Chondrocyte (in vitro differentiated cells): ENCODE measurements at places on chromosomes 6 and 20. TPM values are rescaled to one million over a fixed set of nuclear protein-coding genes. Genes with fewer than 3 reads are reported as not detected.

- H3K27ac ChIP-seq = no peak overlapping the region
- H3K4me1 ChIP-seq = peaks cover 10% of the 10 kb centered on the region
- H3K36me3 ChIP-seq = peaks cover 17% of the 10 kb centered on the region
Observed at GRCh38 chr6:1756472-1757129, 146.9 kb downstream of the FOXC1 start.

- H3K4me3 ChIP-seq = no peak overlapping the region
- H3K36me3 ChIP-seq = no peaks in the 10 kb centered on the region
- no peak overlapping the region for H3K27ac ChIP-seq
- peaks cover 2% of the 10 kb centered on the region for H3K27me3 ChIP-seq
- no peaks in the 10 kb centered on the region for H3K4me1 ChIP-seq
- no peak for DNase-seq
Observed at GRCh38 chr6:136076496-136076895, 173.6 kb downstream of the MTFR2 start.

DNA sequence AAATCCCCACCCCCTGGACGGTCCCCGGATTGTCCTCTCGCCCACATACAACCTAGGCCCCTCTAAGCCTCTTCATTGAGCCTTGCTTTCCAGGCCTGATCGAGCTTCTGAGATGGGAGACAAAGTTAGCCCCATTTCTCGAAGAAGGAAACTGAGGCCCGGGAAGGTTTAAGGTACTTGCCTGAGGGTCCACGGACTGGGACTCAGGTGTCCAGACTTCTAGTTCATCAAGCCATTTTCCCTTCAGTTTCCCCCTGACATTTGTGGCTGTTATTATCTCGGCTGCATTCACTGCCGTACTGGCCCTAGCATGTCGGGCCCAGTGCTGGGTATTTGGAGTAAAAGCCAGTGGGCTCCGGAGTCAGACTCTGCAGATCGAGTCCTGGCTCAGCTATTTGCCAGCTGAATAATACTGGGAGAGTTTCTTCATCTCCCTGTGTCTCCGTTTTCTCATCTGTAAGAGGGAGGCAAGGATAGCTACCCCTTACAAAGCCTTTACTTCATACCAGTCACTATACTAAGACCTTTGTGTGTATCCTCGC, 633 bp downstream of the RPRD1B start:
- peak overlapping the region; percentile 94 for H3K27ac ChIP-seq
- peak overlapping the region; percentile 87 for H3K4me3 ChIP-seq
- no peaks in the 10 kb centered on the region for H3K27me3 ChIP-seq
- peaks cover 2% of the 10 kb centered on the region for H3K36me3 ChIP-seq
- H3K4me1 ChIP-seq = peaks cover 44% of the 10 kb centered on the region
- DNase-seq = no peak

GRCh38 chr6:148244217-148244935, 98.3 kb upstream of the SASH1 start:
- H3K4me3 ChIP-seq = no peak overlapping the region
- H3K27ac ChIP-seq = peak overlapping the region; percentile 68
- no peaks in the 10 kb centered on the region for H3K36me3 ChIP-seq

DNA sequence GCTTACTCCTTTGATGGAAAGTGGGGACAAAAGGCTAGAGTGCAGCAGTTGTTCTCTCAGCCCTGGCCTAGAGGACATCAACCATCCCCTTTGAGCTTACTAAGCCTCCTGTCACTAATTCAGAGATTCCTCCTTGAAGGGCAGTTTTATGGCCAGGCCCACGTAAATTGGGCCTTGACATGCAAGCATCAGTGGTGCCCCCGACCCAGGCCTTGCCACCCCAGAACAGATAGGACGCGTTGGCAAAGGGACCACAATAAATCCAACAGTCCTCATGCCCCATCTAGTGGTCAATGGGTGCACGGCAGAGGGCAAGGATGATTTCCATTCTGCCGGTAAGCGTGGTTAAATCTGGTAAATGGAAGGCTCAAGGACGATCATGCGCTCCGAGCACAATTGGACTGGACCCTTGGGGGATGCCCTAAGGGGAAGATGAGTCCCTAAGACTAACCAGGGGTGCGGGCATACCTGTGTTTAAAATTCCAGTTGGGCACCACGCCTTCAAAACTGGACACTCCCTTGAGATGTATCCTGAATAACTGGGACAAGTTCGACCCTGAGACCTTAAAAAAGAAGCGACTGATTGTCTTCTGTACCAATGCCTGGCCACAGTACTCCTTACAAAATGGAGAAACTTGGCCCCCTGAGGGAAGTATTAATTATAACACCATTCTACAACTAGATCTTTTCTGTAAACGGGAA, 32.6 kb downstream of the CEP85L start:
- no peak for DNase-seq
- no peaks in the 10 kb centered on the region for H3K27me3 ChIP-seq
- peaks cover 15% of the 10 kb centered on the region for H3K4me1 ChIP-seq
- no peak overlapping the region for H3K4me3 ChIP-seq

- no peak for DNase-seq
- no peaks in the 10 kb centered on the region for H3K4me1 ChIP-seq
- no peak overlapping the region for H3K27ac ChIP-seq
- no peaks in the 10 kb centered on the region for H3K27me3 ChIP-seq
- no peak overlapping the region for H3K4me3 ChIP-seq
Observed at GRCh38 chr6:105681061-105681460, 278.2 kb upstream of the PREP start.

DNA sequence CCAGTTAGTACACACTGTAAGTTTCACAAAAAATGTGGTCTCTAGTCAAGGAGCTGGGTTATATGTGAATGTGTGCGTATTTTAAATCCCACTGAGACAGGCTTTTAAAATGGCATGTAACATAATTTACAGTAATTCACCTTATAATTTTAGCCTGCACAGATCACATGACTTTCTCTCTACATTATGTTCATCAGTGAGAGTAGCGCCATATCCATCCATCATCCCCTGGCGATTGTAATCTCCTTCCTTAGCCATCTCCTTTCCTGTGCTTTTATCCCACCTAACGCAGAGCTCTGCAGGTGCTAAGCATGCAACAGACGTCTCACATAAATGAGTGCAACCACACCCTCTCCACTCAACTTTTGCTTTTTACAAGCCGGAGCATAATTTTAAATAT, 210.8 kb downstream of the TBC1D7 start:
- no peak overlapping the region for H3K4me3 ChIP-seq
- no peak overlapping the region for H3K27ac ChIP-seq
- no peaks in the 10 kb centered on the region for H3K36me3 ChIP-seq
- peaks cover 27% of the 10 kb centered on the region for H3K27me3 ChIP-seq

GRCh38 chr6:28789553-28790083, 134.2 kb downstream of the TRIM27 start:
- H3K4me3 ChIP-seq = peak overlapping the region; percentile 79
- H3K4me1 ChIP-seq = peaks cover 25% of the 10 kb centered on the region
- no peak for DNase-seq

DNA sequence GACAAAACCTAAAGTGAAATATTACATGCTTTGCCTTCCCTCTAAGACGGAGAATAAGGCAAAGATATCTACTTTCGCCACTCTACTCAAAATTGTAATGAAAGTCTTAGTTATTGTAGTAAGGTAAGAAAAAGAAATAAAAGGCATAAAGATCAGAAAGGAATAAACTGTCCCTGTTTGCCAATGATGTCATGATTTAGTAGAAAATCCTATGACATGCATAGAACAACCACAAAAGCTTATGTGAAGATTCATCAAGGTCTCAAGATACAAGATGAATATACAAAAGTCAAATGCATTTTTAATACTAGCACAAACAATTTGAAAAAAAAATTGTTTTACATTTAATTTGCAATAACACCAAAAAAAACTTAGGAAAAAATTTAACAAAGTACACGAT, 64.0 kb upstream of the FOXQ1 start:
- H3K36me3 ChIP-seq = no peaks in the 10 kb centered on the region
- no peak overlapping the region for H3K27ac ChIP-seq
- no peak for DNase-seq
- peaks cover 19% of the 10 kb centered on the region for H3K27me3 ChIP-seq

GRCh38 chr6:64238071-64238470, 602.5 kb downstream of the PHF3 start:
- no peak overlapping the region for H3K27ac ChIP-seq
- H3K36me3 ChIP-seq = peaks cover 2% of the 10 kb centered on the region
- no peaks in the 10 kb centered on the region for H3K27me3 ChIP-seq
- H3K4me1 ChIP-seq = no peaks in the 10 kb centered on the region
- no peak for DNase-seq

DNA sequence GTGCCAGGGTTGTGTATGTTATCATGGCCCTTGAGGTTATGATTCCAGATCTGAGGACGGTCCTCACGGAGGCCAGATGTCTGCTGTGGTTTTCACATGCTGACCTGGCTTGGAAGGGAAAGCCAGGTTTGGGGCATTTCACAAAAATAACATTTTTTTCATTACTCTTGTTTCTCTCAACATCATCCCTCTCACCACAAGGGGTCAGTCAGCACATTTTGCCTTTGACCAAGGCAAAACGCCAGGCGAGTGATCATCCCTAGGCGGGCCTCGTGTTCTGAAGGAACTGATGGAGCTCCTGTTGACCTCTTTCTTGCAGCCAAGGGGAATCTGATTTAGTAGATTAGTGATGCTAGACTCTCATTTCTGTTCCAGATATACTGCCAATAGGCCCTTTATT, 133.5 kb downstream of the TBC1D7 start:
- H3K4me1 ChIP-seq = no peaks in the 10 kb centered on the region
- H3K27ac ChIP-seq = no peak overlapping the region
- H3K4me3 ChIP-seq = no peak overlapping the region
- H3K27me3 ChIP-seq = peaks cover 10% of the 10 kb centered on the region
- H3K36me3 ChIP-seq = no peaks in the 10 kb centered on the region

GRCh38 chr20:47262365-47263013, 94.0 kb downstream of the ZMYND8 start:
- no peaks in the 10 kb centered on the region for H3K27me3 ChIP-seq
- H3K36me3 ChIP-seq = peaks cover 29% of the 10 kb centered on the region
- peaks cover 36% of the 10 kb centered on the region for H3K4me1 ChIP-seq
- H3K27ac ChIP-seq = no peak overlapping the region

Gene SSR1
- 236 to 416 TPM (median 247 TPM) in 3 replicates for total RNA-seq

Gene RAET1L
- not detected in 3 replicates for total RNA-seq

Gene TJAP1
- total RNA-seq = 27.7 to 35.3 TPM (median 31.0 TPM) in 3 replicates

Gene RIPK1
- 24.9 to 26.2 TPM (median 25.2 TPM) in 3 replicates for total RNA-seq
